Kidney epithelial cell (primary cell): ENCODE measurements at places on chromosomes 6 and 20. TPM values are rescaled to one million over a fixed set of nuclear protein-coding genes. Genes with fewer than 3 reads are reported as not detected.

ADTRP gene
- total RNA-seq = 1.5 and 4.6 TPM in 2 replicates

SMOC2 gene
- total RNA-seq = not detected in 2 replicates

GRCh38 chr20:54059691-54060364 lies 10.6 kb downstream of the BCAS1 start:
- no peak for DNase-seq

DNA sequence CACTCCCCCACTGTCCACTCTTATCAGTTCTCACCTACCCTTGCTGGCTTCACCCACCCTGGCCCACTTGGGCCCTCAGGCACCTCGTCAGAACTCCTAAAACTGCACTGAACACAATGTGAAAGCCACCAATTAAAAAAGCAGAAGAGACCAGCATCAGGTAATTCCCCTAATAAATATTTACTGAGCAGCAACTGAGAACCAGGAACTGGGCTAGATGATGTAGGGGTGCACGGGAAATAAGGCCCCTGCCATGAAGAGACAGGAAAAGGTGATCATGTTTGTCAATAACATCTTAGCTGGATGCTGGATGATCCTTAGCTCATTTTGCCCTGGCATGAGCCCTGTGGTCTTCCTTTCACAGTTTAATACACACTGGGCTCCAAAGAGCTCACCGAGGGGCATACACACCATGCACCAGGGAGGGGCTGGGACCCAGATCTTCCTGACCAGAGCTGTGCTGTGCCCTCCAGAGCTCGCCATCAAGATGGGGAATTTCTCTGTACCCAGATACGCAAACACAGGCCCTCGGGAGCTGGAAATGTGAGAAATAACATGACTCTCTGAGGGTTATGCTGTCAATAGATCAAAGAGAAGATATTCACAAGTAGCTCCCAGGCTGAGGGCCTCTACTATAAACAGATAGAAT lies 113.6 kb upstream of the SLC22A16 start:
- DNase-seq = no peak

DNA sequence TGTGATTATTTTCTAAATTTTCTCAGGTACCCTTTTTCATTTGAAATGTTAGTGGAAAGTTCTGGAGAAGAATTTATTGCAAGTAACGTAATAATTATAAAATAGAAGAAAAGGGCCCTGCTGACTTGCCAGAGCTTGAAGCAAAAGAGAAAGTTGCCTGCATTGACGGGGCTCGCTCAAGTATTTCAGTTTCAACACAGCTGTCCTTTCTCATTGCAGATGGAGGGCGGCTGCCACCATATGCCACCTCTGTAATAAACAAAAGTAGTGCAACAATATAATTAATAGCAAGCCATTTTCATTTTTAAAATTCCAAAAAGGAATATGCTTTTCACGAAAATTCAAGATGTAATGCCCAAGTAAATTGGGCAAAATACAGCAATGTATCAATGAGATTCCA lies 246.2 kb downstream of the PACRG start:
- DNase-seq = no peak

DNA sequence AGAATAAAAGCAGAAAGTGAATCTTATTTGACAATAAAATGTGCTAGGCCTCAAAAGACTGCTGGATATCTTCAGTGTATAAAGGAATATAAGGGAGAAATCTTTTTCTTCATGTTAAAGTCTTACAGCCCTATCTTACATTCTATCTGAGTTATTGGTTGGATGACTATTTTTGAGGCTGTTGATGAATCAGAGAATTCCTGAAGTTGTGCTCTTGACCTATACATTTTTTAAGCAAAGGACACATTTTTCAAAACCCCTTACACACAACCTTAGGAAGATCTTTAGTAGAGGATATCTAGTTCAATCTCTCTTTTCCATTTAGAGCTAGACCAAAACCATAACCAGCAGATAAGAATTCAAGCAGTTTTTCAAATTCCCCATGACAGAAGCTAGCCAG lies 10.9 kb upstream of the CGA start:
- no peak for DNase-seq

DNA sequence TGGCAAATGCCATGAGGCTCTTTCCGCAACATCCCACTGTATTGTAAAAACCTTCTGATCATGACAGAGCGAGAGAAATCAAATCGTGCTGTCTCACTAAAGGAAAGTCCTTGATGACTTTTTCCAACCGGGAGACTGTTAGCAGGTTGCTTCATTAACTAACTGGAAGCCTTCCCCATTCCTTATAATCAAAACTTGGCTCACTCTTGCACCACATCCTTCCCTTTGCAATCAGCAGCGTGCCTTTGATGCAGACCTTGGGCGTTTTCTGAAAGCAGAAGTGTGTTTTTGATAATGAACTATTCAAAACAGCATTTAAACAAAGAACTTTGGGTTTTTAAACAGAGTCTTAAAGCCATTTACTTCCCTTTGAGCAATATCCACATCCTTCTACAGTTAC lies 96.2 kb upstream of the CNR1 start:
- no peak for DNase-seq

DNA sequence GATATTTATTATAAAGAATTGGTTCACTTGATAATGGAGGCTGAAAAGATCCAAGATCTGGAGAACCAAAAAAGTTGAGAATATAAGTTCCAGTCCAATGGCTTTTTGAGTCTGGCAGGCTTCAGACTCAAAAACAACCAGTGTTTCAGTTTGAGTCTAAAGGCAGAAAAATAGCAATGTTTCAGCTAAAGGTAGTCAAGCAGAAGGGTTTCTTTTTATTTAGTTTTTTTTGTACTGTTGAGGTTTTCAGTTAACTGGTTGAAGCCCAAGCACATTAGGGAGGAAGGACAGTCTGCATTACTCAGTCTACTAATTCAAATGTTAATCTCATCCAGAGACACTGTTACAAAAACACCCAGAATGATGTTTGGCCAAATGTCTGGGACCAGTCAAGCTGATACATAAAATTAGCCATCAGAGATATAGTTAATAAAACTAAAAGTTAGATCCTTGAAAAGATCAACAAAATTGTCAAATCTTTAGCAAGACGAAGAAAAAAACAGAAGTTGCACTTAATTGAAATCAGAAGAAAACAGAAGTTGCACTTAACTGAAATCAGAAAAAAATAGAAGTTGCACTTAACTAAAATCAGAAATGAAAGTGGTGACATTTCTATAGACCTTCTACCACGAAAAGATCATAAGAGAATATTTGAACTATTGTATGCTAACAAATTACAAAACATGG lies 980.3 kb upstream of the FLRT3 start:
- DNase-seq = no peak

- no peak for DNase-seq
Measured at GRCh38 chr20:13295637-13296036, 74.6 kb downstream of the ISM1 start.

DNA sequence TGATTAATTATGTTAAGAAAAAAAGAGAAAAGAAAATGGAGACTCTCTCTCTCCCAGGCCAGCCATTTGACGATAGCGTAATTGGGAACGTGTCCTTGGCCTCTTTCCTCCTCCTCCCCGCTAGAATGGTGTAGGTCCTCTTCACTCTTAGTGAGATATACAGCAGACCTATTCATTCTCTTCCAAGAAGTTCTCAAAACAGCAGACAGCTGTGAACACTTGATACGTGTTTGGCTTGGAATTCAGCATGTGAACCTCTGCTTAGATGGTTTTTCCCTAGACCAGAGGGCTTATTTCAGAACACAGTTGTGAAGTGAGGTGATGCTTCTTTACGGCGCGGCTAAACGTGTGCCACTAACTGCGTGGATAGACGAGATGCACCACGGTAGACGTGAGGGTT lies 32.6 kb upstream of the TULP4 start:
- DNase-seq = no peak

GRCh38 chr20:56843386-56843785 lies 214.3 kb downstream of the TFAP2C start:
- DNase-seq = no peak
